ENCODE measurements at places on chromosomes 11 and 22.

- peak; percentile 65 for DNase-seq
These were observed 7.5 kb downstream of the DPAGT1 start for GRCh38 chr11:119093942-119094815.

- peak; percentile 54 for DNase-seq
These were observed 84.0 kb upstream of the RCN1 start for GRCh38 chr11:32006799-32007388.

DNA sequence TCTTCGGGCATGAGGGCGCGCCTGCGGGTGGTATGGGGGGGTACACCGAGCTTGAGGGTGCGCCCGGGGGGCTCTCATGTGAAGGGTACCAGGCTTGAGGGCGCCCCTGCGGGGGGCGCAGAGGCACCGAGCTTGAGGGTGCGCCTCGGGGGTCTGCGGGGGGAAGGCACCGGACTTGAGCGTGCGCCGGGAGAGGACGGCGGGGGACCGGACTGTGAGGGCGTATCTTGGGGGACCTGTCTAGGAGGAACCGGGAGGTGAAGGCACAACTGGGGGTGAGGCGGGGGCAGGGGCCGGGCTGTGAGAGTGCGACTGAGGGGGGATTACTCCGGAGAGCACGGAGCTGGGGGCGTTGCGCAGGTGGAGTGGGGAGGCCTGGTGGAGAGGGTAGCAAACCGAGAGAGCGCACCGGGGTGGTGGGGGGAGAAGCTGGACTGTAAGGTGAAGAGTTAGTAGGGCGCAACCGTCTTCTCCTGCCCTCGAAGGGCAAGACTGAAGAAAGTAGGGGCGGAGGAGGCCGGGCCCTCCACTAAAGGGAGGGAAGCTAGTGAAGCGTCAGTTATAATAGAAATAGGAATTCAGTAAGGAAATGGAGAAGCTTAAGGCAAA lies 1.1 kb upstream of the DDX6 start:
- DNase-seq, result no peak

DNA sequence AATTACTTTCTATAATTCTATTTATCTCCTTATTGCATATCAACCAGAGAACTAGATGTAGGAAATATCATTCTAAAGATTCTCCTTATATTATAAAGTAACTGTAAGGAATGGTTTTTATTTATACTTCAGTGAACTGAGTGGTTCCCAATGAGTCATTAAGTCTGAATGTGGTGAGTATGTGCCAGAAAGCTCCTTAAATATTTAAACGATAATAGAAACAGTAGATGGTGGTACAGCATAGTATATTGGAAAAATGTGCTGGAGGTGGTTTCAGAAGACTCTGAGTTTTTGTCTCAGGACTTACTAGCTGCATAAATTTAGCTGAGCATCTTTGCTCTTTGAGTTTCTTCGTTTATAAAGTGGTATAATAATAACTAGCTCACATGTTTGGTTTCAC lies 653.5 kb downstream of the FAM181B start:
- peak; percentile 41 for DNase-seq
